Thymus (tissue), 14 donors: ENCODE measurements at places on chromosomes 6 and 20. TPM values are rescaled to one million over a fixed set of nuclear protein-coding genes. Genes with fewer than 3 reads are reported as not detected.

- DNase-seq, result no peak
These were observed 20.4 kb upstream of the FUCA2 start for GRCh38 chr6:143531720-143532499.

- no peak for DNase-seq
These were observed 8.4 kb upstream of the IRF4 start for GRCh38 chr6:382883-383810.

GRCh38 chr20:18719426-18719825 lies 94.2 kb upstream of the SCP2D1 start:
- DNase-seq, result no peak

DNA sequence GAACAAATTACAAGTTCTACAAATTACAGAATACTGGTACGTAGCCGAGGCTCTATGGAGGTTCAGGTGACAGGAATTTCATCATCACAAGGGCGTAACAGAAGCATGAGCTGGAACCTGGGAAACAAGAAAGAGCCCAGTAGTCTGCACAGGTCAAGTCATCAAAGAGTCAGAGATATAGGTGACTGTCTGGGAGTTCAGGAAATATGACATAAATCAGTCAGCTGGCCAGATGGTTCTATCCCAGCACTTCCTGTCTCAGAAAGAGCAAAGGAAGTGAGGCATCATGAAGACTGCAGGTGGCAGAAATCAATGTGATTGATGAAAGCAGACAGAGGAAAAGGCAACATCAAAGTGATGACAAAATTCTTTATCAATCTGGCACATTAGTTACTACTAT lies 23.3 kb downstream of the MYCT1 start:
- DNase-seq, result no peak

DNA sequence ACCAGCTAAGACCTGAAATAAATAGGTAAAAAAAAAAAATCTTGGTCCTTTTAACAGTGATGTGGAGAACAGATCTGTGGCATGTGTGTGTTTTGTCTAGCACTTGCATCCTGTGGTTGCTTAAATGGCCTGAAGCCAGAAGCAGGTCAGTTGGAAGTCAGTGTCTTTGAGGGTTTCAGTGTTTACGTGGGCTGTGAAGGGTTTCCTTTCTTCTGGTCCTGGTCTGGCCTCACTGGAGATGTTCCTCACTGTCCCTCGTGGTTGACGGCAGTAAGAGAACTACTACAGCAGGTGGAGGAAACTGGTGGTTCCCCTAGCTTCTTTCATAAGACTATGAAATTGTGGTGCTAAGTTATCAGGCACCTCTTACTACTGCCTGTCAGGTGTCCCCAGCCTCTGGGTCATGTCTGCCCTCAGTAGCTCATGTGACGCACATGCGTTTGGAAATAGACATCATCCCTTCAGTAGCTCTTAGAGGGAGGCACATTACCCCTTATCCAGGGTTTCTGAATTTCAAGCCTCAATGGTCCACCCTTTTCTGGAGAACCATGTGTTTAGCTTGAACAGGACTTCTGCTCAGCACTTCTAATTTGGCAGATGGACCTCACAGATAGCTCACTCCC lies 59.4 kb upstream of the SCP2D1 start:
- DNase-seq, result no peak

DNA sequence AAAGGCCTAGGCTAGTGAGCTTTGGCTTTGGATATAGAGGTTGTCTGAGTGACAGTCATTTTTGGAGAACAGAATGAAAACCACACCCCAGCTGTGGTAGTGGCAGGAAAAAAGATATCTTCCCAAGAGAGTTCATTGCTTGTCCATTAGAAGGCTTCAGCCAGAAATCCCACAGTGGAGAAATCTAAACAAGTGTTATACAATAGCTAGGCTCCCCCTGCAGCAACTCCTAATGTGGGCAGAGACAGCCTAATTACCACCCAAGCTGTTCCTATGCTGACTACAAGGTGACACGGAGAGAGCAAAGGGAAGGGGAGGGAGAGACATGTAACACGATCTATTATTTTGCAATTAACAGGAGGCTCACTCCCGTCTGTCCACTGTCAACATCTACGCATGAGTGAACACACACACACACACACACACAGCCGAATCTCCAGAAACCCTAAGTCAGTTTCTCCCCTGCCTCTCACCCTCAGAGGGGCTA lies 147.5 kb upstream of the TCF21 start:
- DNase-seq, result no peak

DNA sequence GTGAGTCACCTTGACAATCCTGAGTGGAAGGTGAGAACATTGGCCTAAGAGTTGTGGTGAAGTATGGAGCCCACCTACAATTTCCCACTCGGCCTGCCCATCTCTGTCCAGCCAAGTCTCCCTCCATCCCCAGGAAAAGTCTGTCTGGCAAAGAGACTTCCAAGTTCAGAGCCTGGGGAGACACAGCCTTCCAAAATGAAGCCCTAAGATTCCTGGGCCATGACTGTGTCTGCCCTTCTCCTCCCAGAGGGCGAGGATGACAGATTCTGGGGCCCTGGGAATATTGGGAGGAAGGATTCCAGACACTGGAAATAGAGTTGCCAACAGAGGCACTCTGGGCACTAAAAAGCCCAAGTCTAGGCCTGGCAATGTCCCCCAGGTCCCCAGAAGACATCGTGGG lies 176.8 kb downstream of the NFATC2 start:
- no peak for DNase-seq

The CCR6 gene
- 2.1 TPM for polyA plus RNA-seq

The HLA-G gene
- 6.3 TPM for polyA plus RNA-seq

The SLC24A3 gene
- polyA plus RNA-seq, result 2.1 TPM
